ENCODE measurements at places on chromosomes 5 and 9.

GRCh38 chr5:147303251-147303650, 68.4 kb downstream of the STK32A start:
- DNase-seq = no peak

DNA sequence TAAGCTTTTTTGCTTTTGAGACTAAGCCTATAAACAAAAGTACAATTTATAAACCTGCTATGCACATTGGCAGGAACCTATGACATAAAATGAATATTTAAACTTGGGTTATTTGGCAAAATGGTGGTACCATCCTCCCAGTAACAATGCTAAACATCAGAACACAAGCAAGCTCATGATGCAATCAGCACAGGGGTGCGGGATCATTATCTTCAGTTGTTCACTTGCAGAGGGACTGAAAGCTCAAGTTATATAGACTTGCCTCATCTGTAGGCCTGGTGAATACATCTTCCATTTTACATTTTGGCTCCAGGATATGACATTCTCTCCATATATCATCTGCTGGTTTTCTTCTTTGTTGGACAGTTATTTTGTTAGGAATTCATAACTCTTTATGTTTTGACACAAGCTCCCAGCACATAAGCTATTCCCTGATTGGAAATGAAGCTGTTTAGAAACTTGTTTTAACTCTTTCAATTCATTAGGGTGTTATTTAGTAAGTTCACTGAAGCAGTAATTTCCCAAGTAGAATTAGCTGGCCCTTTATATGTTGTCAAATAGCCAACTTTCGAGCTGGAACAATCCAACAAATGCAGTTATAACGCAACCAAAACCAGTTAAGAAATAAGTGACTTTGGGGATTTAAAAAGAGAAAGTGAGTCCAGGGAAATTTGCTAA, 124.7 kb upstream of the LIFR start:
- DNase-seq = no peak

DNA sequence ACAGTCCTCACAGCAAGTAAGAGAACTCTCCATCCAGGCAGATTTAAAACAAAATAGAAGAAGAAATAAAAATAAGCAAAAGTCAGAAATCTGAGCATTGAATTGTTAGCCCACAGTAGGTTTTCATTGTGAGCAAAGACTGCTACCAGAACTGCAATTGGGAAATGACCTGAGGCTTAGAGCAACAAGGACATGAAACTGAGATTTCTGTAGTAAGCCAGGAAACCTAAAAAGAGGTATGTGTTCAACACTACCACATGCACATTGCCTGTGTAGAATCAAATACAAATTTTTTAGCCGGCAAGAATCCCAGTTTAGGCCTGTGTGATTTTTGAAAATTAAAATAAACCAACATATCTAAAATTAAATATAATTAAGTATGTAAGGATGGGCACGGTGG, 928.4 kb upstream of the WWC1 start:
- DNase-seq = no peak

DNA sequence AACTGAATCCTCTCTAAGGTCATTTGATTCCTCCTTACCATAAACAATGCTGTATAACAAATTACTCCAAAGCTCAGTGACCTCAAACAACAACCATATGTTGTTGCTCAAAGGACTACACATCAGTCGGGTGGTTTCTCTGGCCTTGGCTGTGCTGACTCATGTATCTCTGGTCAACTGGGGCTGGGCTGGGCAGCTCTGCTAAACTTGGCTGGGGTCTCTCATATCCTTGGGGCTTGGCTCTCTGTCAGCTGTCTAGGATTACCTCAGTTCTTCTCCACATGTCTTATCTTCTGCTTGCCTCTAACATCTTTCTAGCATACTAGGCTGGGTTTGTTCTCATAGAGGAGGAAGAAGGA, 86.4 kb downstream of the GALNT10 start:
- DNase-seq = no peak
